ENCODE measurements at places on chromosomes 11 and 22.

- DNase-seq, result no peak
Measured at GRCh38 chr11:67675058-67675747, 780 bp upstream of the ALDH3B2 start.

GRCh38 chr11:63508009-63508408, 2.1 kb downstream of the LGALS12 start:
- no peak for DNase-seq

- DNase-seq, result no peak
Measured at GRCh38 chr11:134573857-134574256, 161.8 kb upstream of the B3GAT1 start.

- no peak for DNase-seq
Measured at GRCh38 chr22:19110064-19110458, 12.2 kb downstream of the DGCR2 start.

GRCh38 chr11:1570896-1571759, 943 bp downstream of the DUSP8 start:
- DNase-seq, result no peak

DNA sequence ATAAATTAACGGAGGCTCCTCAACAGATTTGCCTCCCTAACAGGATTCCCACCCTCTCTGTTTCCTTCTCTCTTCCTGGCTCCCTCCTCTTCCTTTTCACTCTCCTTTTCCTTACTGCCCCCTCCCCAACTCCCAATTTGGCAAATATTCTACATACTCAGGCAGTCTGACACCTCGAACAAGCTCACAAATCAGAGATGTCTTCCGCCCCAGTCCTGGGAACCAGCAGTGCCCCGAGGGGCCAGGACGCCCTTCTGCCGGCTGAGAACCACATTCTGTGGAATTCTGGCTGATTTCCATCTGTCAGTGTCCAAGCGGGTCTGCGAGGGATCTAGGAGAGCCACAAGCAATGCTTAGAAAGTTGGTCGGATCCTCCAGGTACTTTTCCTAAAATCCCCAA, 94.0 kb downstream of the NTM start:
- DNase-seq, result no peak

- DNase-seq, result no peak
Measured at GRCh38 chr11:103222806-103223205, 113.6 kb downstream of the DYNC2H1 start.

DNA sequence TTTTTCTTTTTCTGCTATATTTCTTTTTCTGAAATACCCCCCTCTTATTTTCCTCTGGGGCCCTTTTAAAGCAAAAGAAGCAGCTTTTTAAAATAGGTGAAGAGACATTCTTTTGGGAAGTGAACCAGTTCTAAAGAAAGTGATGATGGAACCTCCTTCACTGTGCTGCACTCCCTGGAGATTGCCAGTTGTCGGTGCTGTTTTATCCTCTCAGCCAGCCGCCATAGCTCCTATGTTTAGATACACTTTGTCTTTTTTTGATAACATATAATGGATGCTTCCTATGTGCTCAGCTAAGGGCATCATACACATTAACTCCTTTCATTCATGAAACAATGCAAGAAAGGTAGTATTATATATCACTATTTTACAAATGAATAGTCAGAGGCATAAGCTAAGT, 14.0 kb downstream of the CFAP300 start:
- DNase-seq, result no peak

- DNase-seq, result no peak
Measured at GRCh38 chr11:112554586-112554985, 293.9 kb upstream of the PLET1 start.

DNA sequence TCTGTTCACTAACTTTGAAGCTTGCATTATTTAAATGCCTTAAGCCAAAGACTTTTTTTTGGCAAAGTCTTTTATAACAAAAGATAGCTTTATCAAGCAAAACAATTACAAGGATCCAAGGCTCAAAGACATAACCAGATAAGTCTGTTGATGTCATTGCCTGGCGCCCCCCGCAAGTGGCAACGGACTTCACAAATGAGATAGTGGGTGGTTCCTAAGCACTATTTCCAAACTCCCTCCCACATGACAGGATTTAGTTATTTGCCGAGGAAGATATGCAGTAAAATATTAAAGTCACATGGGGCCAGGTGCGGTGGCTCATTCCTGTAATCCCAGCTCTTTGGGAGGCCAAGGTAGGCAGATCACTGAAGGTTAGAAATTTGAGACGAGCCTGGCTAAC, 194.2 kb upstream of the DDI1 start:
- DNase-seq, result no peak

- no peak for DNase-seq
Measured at GRCh38 chr22:18055619-18056160, 22.1 kb upstream of the PEX26 start.

DNA sequence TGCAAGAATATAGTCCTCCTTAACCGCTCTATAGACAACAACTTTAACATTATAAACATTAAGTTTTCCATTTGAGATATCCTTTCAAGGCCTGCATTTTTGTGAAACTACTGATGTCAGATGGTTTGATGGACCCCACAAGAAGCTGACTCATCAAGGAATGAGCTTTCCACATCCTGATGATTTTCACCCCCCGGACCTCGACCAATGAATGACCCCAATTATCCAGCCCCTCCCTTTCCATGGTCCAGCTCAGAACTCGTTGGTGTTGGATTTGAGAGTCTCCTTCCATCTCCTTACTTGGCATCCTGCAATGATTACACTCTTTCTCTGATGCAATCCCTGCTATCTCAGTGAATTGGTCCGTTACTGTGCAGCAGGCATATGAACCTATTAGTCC, 31.8 kb upstream of the GUCY1A2 start:
- DNase-seq, result no peak

DNA sequence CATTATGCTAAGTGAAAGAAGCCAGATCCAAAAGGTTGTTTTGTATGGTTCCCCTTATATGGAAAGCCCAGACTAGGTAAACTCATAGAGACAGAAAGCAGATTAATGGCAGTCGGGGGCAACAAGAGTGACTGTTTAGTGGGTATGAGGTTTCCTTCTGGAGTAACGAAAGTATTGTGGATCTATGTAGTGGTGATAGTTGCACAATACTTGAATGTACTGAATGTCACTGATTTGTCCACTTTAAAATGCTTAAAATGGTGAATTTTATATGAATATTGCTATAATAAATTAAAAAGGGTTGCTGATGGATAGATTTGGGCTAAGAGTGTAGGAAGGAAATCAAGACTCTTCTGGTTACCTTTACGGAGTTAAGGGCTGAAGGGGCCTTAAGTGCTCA, 10.0 kb upstream of the SGSM1 start:
- no peak for DNase-seq

- DNase-seq, result no peak
Measured at GRCh38 chr11:111632516-111633220, 30.4 kb downstream of the SIK2 start.

DNA sequence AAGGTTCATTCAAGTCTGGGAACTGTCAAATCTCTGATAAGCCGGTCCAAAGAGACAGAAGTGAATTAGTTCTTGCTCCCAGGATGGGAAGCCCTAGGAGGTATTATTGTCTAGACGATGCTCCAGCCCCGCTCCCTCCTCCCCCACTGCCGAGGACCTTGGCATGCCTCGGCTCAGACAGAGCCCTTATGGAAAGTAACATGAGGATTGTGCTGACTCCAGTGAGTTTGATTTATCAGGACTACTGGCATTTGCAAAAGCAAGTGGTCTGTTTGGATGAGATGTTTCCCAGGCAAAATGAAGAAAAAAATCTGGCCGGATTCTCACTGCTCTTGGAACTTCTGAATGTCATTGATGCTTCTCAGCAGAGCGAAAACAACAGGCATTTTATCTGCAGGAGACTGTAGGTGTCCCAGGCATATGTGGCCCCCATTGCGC, 341.0 kb downstream of the ETS1 start:
- DNase-seq, result no peak

- no peak for DNase-seq
Measured at GRCh38 chr11:95387325-95387724, 156.3 kb upstream of the SESN3 start.

GRCh38 chr22:25403284-25403810, 161.1 kb upstream of the GRK3 start:
- DNase-seq, result no peak

GRCh38 chr22:32040324-32040904, 2.6 kb upstream of the SLC5A1 start:
- no peak for DNase-seq

GRCh38 chr22:27571463-27572277, 229.9 kb downstream of the MN1 start:
- DNase-seq, result no peak

DNA sequence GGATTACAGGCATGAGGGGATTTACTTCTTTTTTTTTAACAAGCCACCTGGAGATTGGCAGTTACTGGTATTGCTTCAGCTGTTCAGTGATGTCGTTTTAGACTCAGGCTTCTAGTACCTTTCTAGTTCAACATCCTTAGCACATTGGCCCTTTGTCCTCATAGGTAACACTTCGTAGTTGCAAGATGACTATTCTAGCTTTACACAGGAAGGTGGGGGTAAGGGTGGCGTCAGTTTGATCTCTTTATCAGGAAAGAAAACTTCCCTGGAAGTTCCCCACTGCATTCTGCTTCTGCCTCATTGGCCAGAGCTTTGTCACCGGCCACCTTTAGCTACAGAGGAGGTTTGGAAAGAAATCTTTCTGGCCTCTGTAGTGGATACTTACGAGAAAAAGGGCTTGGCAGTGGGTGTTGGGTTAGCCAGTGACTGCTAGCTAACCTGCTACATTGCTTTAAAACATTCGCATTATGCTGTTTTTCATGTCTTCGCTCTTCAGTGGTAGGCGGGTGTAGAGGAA, 40.7 kb downstream of the SFI1 start:
- DNase-seq, result no peak

DNA sequence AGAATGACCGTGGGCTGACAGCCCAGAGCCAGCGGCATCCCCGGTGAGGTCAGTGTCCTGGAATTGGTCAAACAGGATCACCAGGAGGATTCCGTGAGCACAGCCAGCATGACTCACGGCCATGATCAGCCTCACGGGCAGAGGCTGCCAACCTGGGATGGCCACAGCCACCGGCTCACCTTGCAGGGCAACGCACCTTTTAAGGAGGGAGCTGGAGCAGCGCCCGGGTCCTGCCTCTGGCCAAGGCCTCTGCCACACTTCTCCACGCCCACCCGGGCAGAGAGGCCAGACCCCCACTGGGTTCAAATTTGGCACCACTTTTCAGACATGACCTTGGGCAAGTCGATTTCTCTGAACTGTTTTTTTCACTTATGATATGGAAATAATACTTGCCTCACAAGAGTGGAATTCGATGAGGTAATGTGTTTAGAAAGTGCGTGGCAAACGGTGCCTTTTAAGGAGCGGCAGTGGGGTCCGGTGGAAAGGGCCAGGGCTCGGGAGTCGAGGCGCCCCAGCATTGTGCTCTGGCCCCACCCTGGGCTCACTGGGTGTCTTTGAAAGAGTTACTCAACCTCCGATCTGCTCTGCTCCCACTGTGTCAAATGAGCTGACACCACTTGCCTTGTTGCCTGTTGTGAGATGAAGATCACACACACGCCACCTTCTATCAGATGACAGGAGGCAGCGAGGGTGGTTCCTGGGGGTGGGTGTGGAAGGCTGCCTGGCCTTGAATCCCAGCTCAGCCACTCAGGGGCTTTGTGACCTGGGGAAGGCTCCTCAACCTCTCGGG, 16.0 kb downstream of the TXN2 start:
- DNase-seq, result no peak

DNA sequence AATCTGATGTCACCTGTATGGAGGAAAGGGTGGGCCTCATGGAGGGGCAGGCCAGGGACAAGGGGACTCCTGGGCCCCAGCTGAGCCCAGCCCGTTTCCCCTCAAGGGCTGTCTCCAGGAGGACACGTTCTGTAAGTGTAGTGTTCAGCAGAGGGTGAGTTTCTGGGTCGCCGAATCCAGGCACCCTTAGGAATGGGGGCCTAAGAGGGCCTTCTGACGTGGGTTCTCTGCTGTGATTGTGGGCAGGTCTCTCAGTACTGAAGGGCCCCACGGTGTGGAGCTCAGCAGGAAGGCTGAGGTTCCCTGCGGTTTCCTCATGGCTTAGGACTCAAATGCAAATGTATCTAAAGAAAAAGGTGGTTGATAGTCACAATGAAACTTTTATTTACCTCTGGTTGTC, 6.5 kb downstream of the PTDSS2 start:
- DNase-seq, result no peak

DNA sequence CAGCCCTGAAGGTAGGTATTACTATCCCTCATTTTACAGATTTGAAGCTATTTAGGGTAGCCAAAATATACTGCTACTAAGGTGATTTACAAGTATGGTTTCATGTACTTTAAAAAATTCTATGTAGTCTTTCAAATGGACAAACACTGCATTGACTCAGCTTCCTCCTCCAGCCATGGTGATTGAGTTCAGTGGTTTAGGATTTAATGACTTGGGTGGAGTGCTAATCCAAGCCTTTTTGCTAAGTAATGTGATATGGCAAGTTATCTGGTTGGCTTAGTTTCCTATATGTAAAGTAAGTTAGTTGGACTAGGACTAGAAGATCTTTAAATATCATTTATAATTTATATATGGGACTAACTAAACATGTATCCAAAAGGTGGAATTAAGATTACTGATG, 77.9 kb downstream of the ARHGAP20 start:
- no peak for DNase-seq

GRCh38 chr11:22670830-22671229, 4.4 kb downstream of the GAS2 start:
- no peak for DNase-seq

DNA sequence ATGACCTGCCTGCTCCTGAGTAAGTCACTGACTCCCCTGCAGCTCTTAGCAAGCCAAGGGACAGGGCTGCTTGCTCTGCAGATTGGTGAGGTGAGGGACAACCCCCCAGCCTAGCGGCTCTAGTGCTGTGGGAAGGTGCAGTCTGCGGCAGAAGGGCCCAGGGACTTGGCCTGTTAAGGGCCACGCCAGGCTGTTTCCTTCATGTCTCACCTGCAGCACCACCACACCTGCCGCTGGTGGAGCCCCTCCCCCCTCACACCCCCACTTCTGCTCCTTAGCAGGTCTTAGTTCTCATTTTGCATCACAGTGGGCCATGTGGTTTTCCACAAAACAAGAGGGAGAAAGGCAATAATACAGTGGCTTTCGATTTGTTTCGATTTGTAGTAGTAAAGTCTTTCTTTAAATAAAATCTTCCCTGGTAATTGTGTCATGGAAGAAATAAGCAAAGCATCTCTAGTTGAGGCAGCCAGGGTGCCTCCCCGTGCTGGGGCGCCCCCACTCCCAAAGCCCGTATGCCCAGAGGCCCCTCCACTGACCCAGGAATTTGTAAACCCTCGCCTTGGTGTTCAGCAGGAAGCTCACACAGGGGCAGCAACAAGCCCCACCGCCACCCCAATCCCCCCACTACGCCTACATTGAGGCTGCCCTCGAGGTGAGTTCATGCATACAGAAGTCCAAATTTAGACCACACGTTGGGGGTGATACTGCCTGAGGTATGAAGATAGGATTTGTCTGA, 86.5 kb upstream of the CLDN5 start:
- no peak for DNase-seq

DNA sequence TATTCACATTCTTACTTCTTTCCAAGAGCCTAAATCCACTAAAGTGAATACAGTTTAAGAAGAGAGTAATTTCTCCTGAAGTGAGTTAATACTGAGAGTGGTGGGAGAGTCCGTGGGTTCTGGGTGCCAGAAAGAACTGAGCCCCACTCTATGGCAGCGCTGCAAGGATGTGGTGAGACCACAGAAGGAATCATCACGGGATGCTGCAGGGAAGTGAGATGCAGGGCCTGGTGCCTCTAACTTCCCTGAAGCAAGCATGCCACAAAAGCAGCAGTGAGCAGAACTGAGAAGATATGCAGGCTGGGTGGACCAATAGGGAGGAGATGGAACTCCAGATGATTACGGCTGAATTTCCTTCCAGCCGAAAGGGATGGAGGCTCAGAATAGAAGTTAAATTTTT, 5.0 kb upstream of the MMP12 start:
- no peak for DNase-seq

GRCh38 chr11:73257342-73258103, 14.6 kb upstream of the P2RY6 start:
- no peak for DNase-seq
